ELR (cell line): ENCODE measurements at places on chromosomes 7 and 10.
A peak's percentile ranks its signal among the peaks of the same experiment; 100 is the strongest.

- DNase-seq = peak; percentile 100
Observed at GRCh38 chr10:4344492-4344994, 481.5 kb upstream of the AKR1E2 start.

GRCh38 chr10:104614245-104614831, 26.8 kb upstream of the SORCS3 start:
- DNase-seq = peak; percentile 59

DNA sequence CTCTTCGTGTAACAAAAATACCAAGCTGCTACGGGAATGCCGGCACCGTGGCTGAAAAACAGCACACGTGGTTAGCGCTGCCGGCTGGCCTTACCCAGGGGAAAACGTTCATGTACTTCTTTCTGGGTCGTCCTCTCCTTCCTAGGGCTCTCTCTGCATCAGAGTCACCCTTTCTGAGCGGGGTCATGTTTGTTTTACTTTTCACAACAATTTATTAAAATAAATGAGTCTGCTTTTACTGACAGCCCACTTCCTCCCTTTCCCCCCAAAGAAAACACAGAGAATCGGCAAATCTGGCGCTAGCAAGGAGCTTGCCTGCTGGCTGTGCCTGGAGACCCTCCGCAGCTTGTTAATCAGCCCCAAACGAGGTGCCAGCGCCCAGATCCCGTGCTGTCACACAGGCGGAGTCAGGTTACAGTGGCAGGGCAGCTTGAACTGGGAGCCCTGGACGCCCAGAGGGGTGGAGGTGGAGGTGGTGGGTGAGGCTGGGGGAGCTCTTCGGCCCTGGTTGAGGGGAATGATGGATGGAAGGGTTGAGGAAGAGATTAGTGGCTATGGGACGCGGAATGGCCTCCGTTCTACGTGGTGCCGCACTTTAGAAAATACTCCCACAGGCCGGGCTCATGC, 162.2 kb upstream of the TNS3 start:
- DNase-seq = no peak

DNA sequence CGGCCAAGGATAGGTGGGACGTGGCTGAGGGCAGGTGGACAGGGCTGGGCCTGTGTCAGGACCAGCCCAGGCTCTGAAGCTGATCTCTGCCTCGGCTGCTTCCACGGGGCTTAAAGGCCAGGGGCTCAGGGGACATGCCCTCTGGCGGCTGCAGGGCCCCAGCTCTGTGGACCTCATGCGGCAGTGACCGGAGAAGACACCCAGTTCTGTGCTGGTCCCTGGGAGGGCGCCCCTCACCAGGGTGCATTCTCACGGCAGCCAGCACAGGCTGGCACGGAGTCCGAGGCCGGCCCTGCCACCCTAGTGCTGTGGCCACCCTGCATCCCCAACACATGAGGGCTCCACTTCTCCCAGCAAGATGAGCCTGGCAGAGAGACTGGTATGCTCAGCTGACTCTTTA, 30.3 kb downstream of the YKT6 start:
- DNase-seq = no peak

DNA sequence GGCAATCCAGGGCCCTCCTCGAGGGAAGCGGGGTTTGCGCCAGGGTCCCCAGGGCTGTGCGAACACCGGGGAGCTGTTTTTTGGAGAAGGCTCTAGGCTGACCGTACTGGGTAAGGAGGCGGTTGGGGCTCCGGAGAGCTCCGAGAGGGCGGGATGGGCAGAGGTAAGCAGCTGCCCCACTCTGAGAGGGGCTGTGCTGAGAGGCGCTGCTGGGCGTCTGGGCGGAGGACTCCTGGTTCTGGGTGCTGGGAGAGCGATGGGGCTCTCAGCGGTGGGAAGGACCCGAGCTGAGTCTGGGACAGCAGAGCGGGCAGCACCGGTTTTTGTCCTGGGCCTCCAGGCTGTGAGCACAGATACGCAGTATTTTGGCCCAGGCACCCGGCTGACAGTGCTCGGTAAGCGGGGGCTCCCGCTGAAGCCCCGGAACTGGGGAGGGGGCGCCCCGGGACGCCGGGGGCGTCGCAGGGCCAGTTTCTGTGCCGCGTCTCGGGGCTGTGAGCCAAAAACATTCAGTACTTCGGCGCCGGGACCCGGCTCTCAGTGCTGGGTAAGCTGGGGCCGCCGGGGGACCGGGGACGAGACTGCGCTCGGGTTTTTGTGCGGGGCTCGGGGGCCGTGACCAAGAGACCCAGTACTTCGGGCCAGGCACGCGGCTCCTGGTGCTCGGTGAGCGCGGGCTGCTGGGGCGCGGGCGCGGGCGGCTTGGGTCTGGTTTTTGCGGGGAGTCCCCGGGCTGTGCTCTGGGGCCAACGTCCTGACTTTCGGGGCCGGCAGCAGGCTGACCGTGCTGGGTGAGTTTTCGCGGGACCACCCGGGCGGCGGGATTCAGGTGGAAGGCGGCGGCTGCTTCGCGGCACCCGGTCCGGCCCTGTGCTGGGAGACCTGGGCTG, 26.0 kb downstream of the PRSS2 start:
- DNase-seq = no peak

GRCh38 chr7:138459413-138460175, 465 bp upstream of the TRIM24 start:
- no peak for DNase-seq

DNA sequence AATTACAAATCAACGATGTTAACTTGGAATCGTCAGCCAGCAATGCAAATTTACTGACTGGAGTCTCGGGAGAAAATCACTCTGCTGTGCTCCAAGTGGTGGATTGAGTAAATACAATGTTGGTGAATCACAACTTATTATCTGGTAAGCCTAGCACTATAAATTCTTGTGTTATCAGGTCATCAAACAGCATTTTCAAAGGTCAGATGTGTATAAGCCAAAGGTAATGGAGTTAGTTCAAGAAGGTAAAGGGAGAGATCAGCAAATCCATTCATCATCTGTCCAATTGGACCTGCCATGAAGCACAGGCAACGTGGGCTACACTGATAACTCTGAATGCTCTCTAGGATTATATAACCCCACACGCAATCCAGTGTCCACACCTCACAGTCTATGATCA, 13.9 kb downstream of the CUBN start:
- peak; percentile 85 for DNase-seq

DNA sequence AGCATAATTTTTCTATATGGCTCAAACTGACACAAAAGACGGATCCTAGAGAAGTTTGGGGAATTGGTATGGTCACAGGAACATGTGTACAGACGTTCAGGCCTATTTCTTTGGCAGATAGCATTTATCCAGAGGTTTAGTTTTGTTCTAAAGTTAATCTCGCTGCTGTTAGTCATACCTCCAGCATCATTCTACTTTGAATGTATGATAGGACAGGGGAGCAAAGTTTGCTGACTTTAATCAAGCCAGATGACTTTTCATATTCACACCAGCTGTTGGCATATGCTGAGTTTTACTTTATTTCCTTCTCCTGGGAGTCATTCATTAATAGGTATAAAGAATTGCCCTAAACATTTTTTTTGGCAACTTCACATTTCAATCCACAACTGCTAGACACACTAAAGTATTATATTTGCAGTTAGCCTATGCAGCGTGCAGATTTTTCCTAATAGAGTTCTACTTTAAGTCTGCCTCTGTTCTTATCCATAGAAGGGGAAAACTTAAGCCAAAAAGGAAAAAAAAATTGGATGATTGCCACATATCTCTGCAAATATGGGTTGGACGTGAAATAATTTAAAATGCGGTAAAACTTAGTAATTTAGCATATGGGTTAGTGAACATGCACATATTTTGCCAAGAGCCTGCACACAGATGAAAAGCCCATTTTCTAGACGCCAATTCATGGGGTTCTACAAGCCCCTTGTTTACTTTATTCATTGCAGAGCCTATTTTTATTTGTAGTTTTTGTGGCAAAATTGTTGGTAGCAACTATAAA, 213.1 kb downstream of the C7orf25 start:
- no peak for DNase-seq

DNA sequence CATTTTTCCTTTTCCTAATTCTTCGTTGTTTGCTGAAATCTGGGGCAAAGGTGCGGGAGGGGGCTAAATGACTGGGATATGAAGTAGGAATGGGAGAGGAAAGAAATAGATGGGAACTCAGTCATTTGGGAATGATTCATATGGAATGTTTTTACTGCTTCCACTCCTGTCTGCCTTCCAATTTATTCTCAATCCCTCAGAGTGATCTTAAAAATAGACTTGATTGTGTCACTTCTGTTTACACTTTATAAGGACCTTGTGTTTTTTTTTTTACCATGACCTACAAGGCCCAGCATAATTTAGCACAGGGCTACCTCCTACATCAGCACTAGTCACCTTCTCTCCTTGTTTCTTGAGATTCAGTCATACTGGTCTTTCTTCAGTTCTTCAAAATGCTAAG, 97.9 kb downstream of the PTEN start:
- DNase-seq = peak; percentile 81

DNA sequence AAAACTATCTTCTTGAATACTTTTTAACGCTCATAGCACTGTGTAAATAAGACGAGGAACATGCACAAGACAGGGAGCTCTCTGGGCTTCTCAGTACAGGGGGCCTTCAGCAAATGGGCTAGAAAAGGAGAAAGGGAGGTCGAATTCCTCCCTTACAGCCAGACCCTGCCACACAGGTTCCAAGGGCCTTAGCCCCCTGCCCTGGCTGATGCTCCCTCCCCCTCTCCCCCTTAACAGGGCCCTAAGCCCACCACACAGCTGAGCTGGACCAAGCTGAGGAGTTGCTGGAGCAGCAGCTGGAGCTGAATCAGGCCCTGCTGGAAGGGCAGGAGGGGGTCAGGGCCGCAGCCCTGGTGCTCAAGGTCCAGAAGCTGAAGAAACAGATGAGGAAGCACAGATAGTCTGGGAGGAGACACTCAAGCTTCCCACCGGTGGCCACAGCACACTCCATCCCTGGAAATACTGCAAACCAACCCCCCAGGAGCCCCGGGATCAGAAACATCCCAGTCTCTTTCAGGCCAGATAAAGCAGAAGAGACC, 153.9 kb downstream of the SNX13 start:
- no peak for DNase-seq

GRCh38 chr10:116073001-116073400, 200.0 kb downstream of the GFRA1 start:
- no peak for DNase-seq

- peak; percentile 22 for DNase-seq
Observed at GRCh38 chr10:119450606-119451299, 91.8 kb downstream of the RGS10 start.

DNA sequence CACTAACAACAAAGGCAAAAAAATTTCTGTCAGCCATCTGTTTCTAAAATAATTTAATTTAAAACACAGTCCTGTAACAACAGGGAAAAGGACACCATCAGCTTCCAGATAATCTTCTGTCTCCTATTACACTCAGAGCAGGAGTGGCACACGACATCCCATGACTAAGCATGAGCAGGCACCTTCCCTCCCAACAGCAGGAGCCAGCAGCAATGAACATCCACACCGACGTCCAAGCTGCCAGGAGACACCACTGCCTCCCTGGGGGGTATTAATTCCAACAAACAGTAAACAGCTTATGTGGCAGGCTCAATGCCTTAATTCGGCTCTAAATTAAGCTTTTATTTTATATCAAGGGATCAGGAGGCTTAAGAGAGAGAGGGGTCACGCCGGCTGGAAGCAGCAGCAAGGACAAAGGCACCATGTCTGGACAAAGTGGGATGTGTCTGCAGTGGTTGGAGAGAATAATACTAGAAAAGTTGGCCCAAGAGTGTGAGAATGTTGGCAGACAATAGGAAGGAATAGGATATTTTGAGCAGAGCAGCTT, 45.7 kb downstream of the KIAA1549 start:
- peak; percentile 94 for DNase-seq

- DNase-seq = no peak
Observed at GRCh38 chr7:27586825-27587224, 75.9 kb downstream of the HIBADH start.

- DNase-seq = no peak
Observed at GRCh38 chr10:8502573-8502972, 448.1 kb downstream of the GATA3 start.

DNA sequence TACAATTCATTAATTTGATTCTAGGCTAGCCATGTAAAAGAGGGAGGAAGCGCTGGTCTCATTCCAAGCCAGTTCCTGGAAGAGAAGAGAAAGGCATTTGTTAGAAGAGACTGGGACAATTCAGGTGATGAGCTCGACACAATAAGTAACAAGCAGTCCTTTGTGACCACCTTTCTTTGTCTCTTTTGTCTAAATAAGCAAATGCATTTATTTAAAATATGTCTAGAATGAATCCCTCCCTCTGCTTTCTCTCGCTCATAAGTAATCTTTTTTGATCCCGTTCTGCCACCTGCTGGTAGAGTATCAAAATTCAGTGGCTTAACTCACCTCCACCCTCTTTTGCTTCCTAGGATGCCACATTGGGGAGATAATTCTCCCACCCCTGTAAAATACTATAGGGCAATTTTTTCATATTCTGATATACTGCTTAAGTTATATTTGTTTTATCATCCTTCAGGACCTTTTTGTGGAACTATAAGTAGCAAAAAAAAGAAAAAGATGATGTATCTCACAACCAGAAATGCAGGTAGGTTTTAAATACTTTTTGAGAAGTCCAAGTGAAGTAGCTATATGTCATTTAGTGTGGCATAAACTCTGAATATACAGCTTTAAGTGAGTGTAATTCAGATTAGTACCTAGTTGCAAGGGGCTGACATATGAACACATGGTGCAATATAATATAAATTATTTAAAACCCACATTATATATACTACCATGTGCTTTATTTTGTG, 91.5 kb downstream of the GSDME start:
- DNase-seq = peak; percentile 73
